Psoas muscle (tissue), 8 donors: ENCODE measurements at places on chromosomes 4 and X. TPM values are rescaled to one million over a fixed set of nuclear protein-coding genes. Genes with fewer than 3 reads are reported as not detected.

GAGE2A gene
- not detected for total RNA-seq

DNA sequence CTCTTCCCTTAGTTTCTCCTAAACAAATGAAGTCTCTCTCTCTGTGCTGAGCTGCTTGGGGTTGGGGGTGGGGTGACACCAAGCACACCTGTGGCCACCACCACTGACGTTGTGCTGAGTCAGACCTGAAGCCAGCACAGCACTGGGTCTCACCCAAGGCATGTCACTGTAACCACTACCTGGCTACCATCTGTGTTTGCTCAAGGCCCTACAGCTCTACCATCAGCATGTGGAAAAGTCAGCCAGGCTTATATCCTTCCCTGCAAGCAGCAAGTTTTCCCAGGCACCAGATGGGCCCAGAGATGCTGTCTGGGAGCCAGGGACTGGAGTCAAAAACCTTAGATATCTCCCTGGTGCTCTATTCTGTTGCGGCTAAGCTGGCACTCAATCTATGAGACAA lies 6.9 kb downstream of the CXCL10 start:
- no peaks in the 10 kb centered on the region for H3K4me1 ChIP-seq
- H3K27ac ChIP-seq, result no peak overlapping the region
- H3K27me3 ChIP-seq, result no peaks in the 10 kb centered on the region
- DNase-seq, result no peak

GRCh38 chr4:141560056-141560455 lies 76.3 kb upstream of the IL15 start:
- no peak overlapping the region for H3K27ac ChIP-seq
- H3K4me3 ChIP-seq, result no peak overlapping the region
- H3K27me3 ChIP-seq, result no peaks in the 10 kb centered on the region
- H3K4me1 ChIP-seq, result no peaks in the 10 kb centered on the region

DNA sequence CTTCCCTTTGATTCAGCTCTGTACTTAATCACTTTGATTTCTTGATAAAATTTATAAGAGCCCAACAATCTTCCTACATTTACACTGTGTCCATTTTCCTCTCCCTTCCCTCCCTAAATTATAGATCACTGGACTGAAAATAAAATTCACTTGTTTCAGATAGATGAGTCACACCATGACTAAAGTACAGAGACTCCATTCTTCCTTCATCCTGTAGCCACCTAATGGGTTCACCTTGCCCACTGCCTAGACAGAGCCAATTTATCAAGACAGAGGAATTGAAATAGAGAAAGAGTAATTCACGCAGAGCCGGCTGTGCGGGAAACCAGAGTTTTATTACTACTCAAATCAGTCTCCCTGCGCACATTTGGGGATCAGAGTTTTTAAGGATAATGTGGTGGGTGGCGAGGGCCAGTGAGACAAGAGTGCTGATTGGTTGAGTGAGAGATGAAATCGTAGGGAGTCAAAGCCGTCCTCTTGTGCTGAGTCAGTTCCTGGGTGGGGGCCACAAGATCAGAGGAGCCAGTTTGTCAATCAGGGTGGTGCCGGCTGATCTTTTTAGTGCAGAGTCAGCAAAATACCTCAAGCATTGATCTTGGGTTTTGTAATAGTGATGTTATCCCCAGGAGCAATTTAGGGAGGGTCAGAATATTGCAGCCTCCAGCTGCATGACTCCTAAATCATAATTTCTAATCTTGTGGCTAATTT lies 71.3 kb upstream of the MED14 start:
- H3K27ac ChIP-seq, result no peak overlapping the region
- no peak overlapping the region for H3K4me3 ChIP-seq
- no peak for DNase-seq
- no peaks in the 10 kb centered on the region for H3K4me1 ChIP-seq

- DNase-seq, result no peak
These were observed 20.3 kb upstream of the PAPSS1 start for GRCh38 chr4:107740381-107740780.

GRCh38 chr4:106629268-106629625 lies 260.7 kb upstream of the GIMD1 start:
- no peak overlapping the region for H3K4me3 ChIP-seq
- no peaks in the 10 kb centered on the region for H3K4me1 ChIP-seq
- no peaks in the 10 kb centered on the region for H3K36me3 ChIP-seq
- H3K27ac ChIP-seq, result no peak overlapping the region
